AG20443 (cell line): ENCODE measurements at places on chromosomes 16 and 17.

GRCh38 chr17:57144567-57144966 lies 59.5 kb downstream of the AKAP1 start:
- no peak for DNase-seq

GRCh38 chr16:83212301-83212841 lies 585.6 kb downstream of the CDH13 start:
- DNase-seq, result no peak

DNA sequence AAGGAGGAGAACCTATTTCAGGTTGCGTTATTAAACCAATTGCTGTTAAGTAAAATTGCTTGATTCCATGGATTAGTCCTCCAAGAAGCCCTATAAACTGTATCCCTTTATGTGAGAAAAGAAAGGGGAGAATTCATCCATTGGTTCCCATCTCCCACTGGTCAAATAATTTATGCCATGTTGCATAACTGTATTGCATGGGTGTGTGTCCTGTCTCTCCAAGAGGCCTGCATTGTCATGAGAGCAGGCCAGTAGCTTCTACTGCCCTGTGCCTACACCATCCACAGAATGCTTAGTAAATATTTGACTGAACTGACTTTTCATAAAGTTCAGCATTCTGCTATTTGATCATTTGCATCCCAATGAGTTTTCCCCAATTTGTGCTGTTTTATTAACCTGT lies 11.7 kb upstream of the TOB1 start:
- DNase-seq, result no peak

- no peak for DNase-seq
Observed at GRCh38 chr17:75539967-75540729, 14.7 kb downstream of the LLGL2 start.

GRCh38 chr16:57516176-57516725 lies 20.1 kb downstream of the CCDC102A start:
- no peak for DNase-seq

GRCh38 chr17:5661491-5662125 lies 77.3 kb upstream of the NLRP1 start:
- no peak for DNase-seq

DNA sequence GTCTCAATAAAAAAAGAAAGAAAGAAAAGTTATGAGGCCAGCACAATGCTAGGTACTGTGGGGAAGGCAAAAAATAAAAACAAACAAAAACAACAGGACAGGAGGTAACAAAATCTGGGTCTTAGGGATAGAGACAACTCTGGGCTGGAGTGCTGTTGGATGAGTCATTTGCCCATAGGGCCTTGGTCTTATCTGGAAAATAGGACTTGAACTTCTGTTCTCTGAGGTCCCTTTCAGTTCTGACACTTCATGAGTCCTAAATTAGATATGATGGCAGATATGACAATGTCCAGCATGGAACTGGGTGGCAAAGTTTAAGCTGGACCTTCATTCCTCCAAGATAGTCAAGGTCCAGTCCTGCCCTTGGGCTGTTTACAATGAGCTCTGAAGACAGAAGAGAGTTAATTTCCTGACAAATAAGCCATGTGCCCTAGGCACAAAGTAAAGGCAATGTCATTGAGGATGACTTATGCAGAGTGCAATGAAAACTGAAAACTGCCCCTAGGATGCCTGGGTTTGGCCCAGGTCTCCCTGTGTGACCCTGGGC lies 8.9 kb upstream of the HDAC5 start:
- DNase-seq, result no peak

GRCh38 chr17:41149652-41149985 lies at the start of gene KRTAP4-5:
Gene KRTAP4-5, minus strand, starts transcription at chr17:41149825. Its CDS starts 58 bp downstream, at chr17:41149767.
- DNase-seq, result no peak

DNA sequence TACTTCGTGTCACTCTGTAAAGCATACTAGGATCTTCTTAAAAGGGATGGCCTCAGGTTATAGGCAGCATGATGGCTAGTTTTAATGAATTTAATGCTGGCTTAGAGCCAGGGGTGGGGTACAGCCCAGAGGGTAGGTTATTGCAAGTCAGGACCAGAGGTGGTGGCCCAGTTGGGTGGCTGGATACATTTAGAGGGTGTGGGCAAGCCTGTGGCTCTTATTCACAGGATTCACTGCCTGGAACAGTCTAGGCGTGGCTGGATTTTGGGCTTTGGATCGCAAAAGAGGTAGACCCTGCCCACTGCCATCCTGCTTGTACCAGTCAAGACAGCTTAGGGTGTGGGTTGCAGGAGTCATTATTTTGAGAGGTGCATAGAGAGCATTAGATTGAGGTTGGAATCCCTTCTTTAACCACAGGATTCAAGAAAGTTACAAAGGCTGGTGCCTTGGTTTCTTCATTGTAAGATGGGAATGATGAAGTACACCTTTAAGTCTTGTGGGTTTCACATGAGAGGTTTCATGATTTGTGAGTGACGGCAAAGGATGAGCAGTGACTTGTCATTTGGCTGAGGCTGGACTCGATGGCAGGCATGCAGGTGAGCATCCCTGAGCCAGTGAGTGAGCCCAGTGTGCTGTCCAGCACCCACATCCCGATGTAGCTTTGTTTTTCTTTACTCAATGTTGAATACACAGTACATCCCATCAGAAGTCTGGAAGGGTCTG lies 85.2 kb downstream of the KSR1 start:
- no peak for DNase-seq

DNA sequence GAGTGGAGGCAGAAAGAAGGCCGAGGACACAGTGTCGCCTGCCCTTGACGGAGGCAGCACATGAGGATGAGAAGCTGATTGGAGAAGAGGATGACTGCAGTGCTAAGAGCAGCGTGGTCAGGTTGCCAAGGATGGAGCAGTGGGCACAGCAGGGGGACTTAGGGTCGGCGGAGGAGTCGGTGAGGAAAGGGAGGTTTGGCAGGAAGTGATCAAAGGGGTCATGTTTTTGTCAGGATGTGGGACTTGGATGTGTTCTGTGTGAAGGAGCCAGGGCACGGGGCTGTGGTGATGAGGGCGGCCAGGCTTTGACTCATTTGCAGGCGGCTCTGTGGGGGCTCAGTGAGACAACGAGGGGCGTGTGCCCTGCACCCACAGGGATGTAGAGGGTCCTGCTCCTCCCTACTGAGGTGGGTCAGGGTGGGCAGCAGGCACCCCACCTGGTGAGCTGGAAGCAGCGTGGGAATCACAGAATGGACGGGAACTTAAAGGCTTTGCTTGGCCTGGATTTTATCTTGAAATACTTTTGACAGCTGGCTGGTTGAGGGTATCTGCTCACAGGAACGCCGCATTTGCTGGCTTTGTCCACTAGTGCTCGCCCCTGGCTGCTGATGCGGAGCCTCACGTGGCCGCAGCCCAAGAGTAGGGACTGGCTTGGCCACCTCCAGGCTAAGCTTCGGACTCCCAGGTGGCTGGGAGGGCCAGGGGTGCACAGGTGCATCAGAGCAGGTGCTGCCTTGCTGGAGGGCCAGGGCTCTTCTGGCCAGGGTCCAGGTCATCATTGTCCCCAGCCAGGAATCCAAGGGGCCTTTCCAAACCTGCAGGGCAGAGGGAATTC lies 6.0 kb downstream of the MPG start:
- no peak for DNase-seq

DNA sequence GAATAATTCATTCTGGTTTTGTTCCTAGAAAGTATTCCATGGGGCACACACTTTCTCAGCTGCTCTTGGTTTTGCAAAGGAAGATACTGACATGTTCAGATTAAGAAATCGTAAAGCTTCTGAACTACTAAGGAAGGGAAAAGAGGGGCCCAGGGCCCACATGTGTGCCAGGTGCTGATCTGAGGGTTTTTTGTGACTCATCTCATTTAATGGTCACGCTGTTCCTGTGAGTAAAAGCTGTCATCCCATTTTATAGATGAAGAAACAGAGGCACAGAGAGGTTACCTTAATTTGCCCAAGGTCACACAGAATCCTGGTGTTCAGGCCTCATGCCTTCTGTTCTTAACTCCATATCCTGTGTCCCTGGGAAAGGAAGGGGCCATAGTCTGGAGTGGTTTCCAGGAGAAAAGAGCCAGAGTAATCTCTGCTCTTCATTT lies 113.2 kb downstream of the MSI2 start:
- DNase-seq, result no peak

GRCh38 chr17:27622986-27623385 lies 8.0 kb upstream of the LGALS9 start:
- no peak for DNase-seq

GRCh38 chr17:410543-411401 lies 58.2 kb upstream of the RPH3AL start:
- peak; percentile 18 for DNase-seq

DNA sequence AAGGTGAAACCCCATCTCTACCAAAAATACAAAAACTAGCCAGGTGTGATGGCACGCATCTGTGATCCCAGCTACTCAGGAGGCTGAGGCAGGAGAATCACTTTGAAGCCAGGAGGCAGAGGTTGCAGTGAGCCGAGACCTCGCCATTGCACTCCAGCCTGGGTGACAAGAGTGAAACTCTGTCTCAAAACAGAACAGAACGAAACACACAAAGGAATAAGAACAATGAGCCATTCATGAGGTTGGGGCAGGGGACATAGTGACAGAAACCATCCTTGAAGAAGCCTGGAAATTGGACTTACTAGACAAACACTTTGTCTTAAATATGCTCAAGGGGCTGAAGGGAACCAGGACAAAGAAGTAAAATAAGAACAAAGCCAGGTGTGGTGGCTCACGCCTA lies 39.4 kb downstream of the WDR45B start:
- DNase-seq, result no peak

GRCh38 chr16:49011901-49012300 lies 269.7 kb downstream of the CBLN1 start:
- DNase-seq, result no peak

DNA sequence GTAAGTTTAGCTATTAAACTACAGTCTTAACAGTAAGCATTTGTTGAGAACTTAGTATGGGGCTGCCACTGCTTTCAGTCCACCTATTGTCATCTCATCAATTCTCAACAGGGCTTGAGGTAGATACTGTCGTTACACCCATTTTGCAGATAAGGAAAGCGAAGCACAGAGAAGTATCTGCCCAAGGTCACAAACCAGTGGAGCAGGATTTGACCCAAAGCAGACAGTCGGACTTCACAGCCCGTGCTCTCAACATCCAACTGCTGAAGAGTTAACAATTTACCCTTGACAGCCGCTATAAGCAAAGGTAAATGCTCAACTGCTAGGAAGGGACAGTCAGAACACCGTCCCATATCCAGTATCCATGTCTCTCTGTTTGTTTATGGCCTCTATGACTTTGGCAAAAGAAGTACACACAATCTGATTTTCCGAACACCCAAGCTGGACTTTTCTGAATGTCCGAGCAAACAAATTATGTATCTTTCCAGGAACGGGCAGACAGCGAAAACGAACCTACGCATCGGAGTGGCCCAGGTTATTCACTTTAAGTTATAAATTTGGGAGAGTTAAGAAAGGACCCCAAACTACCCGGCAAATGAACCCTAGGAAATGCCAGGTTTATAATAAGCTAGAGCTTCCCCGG lies 1.2 kb downstream of the SIAH1 start:
- DNase-seq, result no peak

DNA sequence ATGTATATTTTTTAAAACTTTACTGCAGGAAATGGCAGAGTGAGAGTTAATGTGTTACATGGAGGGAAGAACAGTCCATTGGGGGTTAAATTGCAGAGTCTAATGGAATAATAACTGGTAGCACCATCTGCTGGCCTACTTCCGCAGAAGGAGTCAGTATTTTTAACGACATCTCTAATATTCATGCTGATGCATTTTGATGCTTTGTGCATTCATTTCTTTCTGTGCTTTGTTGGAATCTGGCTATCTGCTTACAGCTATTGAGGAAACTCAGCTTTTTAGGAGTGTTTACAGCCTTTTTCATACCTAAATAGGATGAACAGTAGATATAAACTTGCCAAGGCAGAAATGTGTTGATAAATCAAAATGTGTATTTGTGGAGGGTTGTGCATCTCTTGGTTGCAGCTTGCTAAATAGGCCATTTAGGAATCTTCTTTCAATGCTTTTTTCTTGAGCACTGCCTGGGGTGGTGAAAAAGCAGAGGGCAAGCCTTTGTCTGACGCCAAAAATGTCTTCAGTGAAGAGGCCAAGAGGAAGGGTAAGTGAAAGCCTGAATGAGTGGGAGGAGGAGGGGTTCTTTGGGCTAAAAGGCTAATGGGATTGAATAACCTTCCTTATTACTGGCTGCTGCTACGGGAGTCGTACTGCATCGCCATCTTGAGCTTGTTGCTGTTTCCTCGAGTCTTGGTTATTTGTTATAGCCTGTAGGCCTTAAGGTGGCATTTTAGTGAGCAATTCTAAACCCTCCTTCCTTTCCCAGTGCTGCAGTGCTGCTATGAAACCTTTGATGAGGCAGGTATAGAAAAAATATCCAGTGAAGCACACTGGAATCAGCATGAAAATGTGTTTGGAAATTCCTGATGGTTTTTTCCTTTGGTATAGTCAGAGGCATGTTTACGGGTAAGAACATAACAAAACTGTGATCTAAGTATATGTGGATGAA lies 153.3 kb downstream of the CHD9 start:
- peak; percentile 81 for DNase-seq

- DNase-seq, result peak; percentile 65
Observed at GRCh38 chr16:4316864-4317531, 1.1 kb downstream of the GLIS2 start.

- peak; percentile 30 for DNase-seq
Observed at GRCh38 chr17:65027305-65027704, 29.2 kb downstream of the GNA13 start.
